Naive thymus-derived CD4-positive, alpha-beta T cell (primary cell): ENCODE measurements at places on chromosomes 16 and 17. TPM values are rescaled to one million over a fixed set of nuclear protein-coding genes. Genes with fewer than 3 reads are reported as not detected.

CA5A gene
- not detected for polyA plus RNA-seq

DNA sequence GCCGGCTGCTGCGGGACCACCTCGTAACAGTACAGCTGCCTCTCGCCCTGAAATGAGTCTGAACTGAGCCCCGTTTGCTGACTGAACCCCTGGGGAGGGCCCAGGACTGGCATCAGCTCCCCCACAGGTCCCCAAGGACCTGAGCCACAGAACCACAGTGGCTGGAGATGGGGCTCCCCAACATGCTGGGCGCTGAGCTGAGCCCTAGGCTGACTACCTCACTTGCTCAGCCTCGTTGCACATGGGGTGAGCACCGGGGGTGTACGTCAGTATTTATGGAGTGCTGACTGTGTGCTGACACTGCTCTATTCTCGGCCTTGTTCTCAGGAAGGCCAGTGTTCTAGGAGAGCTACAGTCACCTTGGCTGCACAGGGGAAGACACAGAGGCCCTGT, 6.6 kb upstream of the VASN start:
- no peak for DNase-seq

- DNase-seq, result no peak
These were observed 459.1 kb downstream of the GRIN2A start for GRCh38 chr16:9723136-9723535.

MVP gene
- 118 TPM for polyA plus RNA-seq

DNA sequence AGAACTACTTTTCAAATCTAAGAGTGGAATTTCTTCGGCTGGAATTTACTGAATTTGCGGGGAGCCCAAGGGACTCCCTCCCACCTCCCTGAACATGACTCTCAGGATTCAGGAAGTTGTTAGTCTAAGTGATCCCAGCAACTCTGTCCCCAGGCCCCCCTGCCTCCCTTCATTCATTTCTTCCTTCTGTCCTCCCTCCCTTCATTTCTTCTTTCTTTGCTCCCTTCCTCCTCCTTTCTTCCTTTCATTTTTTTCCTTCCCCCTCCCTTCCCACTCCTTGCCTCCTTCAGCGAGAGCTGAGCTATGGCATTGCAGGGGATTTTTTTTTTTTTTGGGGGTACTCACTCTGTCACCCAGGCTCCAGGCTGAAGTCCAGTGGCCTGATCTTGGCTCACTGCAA, 10.9 kb upstream of the JUP start:
- DNase-seq, result no peak

PNMT gene
- polyA plus RNA-seq, result 0.36 TPM

GRCh38 chr17:1058423-1059130, 61.6 kb downstream of the TIMM22 start:
- no peak for DNase-seq

DNA sequence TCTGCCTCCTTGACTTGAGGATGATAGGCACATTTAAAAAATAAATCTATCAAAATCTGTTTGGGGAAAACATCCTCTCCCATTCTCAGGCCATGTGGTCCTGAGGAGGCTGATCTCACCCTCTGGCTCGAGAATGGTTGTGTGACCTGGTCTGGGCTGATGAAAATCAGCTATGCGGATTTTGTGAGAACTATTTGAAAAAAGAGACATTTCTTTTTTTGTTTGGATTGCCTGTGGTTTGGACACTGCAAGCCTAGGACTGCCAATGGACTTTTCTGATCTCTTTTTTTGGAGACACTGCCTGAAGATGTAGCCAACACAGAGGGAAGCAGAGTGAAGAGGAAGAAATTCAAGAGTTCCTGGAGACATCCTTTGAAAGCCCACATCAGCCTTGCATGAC, 145.9 kb downstream of the HS3ST3B1 start:
- DNase-seq, result no peak

DNA sequence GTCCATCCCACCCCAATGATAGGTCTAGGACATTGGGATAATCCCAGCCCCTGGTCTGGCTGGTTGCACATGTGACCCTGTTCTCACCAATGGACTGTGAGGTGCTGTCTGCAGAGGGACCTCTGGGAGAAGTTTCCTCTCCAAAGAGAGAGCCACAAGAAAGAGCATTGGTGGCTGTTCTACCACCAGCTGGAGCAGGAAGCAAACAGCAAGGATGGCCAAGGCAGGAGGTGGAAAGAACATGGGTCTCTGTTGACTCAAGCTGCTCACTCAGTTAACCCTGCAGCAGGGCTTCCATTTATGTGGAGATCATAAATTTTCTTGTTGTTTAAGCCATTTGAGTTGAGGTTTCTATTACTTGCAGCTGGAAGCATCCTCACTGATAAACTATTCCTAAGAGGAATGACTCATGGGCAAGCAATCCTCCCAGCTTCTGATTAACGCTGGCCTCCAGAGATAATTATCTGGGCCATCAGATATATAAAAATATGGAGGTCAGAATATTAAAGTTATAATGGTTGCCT, 52.6 kb downstream of the CYB5B start:
- no peak for DNase-seq

DNA sequence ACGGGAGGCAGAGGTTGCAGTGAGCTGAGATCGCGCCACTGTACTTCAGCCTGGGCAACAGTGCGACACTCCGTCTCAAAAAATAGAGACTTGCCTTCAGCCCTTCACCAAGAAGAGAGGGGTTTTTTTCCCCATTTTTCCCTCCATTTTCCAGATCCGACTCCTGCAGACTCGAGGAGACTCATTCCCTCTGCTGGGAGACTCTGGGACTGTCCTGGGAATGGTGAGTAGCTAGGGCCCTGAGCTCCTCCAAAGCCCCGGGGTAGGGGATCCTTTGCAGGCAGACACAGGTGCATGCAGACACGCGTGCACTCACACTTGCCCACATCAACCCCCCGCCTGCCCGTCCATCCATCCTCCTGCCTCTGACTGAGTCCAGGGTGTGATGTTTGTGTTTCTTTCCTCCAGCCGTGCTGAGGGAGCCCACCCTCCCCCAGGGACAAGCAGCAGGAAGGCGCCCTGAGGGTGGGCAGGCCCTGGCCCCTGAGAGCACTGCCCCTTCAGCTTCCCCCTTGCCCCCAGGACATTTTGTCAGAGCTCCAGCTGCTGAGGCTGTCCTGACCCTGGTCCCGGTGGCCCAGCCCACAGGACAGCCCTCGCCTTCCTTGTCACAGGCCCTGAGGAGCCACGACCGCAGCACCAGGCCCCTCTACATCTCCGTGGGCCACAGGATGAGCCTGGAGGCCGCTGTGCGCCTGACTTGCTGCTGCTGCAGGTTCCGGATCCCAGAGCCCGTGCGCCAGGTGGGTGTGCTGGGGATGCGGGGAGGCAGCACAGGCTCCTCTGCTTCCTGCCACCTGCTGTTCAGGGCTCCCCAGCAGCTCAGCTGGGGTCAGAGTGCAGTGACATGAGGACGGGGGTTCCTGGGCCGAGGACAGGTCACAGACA, 10.2 kb downstream of the ENDOV start:
- DNase-seq, result no peak

GRCh38 chr17:70989280-70989679, 819.9 kb downstream of the KCNJ2 start:
- DNase-seq, result no peak

DNA sequence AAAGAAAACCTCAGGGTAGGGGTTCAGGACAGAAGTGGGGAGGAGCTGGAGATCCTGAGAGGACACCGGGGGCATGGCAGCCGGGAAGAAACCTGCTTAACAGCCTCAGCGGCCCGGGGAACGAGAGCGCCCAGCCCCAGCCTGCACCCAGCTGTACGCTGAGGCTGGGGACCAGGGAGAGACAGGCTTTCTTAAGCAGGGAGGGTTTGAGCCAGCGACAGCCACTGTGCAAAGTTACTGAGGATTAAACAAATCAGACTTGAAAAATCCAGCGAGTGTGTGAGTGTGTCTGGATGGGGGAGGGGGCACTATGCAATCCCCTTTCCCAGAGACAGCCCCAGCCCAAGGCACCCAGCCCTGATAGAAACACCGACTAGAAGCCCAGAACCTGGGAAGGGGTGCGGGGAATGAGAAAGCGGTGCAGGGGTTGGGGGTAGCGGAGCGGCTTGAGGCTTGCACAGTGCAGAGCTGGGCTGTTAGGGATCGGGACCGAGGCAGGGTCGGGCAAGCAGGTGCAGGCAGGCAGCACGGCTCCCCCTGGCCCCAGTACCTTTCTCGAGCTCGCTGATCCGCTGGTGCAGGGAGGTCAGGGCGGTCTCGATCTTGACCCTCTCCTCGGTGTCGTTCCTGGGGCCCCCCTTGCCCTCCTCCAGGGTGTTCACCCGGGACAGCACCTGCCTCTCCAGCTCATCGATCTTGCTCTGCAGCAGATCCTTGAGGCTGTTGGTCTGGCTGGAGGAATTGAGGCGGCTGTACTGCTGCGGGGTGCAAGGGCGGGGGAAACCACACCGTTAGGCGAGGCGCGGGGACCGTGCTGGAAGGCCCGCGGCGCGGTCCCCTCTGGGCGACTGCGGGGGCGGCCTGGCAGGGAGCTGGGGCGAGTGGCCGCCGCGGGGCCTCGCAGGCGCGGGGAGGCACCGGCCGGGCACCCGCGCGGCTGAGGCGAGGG, 1.2 kb downstream of the NPTX1 start:
- peak; percentile 26 for DNase-seq

GRCh38 chr17:31597646-31598398, 206.3 kb downstream of the RAB11FIP4 start:
- no peak for DNase-seq

- DNase-seq, result no peak
These were observed 14.7 kb downstream of the RARA start for GRCh38 chr17:40323391-40324381.

- no peak for DNase-seq
These were observed 57.0 kb upstream of the INTS2 start for GRCh38 chr17:61984821-61985220.

DNA sequence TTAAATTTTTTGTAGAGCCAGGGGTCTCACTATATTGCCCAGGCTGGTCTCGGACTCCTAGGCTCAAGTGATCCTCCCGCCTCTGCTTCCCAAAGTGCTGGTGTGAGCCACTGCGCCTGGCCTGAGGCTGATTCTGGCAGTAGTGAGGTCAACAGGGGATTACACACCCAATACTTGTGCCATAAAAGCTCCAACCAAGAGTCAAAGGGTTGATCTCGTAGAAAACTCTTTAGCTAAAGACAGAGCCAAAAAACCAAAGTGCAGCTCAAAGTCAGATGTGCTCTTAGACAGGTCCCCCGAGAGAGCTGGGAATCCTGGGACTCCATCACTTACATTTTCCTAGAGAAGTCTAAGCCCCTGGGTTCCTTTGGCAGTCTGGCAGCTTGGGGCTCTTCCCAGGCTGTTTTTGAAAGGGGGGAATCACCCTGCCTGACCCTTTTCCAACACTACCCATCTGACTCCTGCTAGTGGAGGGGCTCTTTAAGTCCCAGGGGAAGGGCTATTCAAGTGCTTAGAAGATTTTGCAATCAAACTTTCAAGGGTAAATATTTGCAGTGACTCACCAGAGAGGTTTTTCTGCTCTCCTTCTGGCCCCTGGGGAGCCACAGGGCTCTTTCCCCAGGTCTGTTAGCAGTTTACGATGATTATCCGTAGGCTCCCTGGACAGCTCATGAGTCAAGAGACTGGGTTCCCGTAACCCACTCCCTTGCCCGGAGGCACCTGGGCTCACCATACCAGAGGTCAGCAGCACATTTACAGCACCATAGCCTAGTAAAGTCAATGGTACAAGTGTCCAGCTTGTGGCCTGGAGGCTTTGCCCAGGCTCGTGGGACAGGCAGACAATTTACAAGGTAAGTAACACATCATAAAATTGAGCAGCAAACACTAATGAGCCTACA, 408.7 kb downstream of the SLC39A11 start:
- no peak for DNase-seq

DNA sequence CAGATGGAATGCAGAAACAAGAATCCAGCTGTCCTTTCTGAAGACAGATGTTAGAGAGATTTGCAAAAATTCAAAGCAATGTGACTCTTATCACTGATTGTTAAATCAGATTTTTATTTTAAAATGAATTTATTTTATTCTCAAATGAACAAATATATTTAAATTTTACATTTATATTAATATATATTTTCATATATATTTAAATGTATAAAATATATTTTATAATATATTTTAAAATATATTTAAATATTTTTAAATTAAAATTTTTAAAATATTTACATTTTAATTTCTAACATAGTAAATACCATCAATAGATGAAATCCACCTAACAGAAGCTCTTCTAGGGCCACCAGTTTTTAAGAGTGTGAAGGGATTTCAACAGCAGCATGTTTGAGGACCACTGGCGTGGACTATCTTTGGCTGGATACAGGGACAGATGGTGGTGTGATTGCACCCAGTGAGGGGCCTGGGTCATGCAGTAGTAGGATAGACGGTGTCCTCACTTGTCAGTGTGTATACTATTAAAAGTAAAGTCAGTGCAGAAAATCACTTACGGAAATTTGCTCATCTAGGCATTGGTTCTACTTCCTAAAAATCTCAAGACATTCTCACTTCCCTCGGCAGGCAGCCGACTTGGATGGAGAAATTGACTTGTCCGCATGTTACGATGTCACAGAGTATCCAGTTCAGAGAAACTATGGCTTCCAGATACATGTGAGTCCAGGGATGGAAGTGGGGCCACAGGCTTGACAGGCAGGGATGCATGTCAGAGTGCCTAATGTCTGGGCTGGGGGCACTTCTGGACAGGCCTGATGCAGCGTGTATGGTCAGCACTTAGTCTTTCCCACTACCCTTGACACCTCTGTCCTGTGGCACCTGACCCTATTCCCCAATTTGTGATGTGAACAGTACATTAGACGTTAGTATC, 56.3 kb downstream of the PLD6 start:
- no peak for DNase-seq

- DNase-seq, result no peak
These were observed 95.6 kb downstream of the GRIN2A start for GRCh38 chr16:10086620-10087019.

DNA sequence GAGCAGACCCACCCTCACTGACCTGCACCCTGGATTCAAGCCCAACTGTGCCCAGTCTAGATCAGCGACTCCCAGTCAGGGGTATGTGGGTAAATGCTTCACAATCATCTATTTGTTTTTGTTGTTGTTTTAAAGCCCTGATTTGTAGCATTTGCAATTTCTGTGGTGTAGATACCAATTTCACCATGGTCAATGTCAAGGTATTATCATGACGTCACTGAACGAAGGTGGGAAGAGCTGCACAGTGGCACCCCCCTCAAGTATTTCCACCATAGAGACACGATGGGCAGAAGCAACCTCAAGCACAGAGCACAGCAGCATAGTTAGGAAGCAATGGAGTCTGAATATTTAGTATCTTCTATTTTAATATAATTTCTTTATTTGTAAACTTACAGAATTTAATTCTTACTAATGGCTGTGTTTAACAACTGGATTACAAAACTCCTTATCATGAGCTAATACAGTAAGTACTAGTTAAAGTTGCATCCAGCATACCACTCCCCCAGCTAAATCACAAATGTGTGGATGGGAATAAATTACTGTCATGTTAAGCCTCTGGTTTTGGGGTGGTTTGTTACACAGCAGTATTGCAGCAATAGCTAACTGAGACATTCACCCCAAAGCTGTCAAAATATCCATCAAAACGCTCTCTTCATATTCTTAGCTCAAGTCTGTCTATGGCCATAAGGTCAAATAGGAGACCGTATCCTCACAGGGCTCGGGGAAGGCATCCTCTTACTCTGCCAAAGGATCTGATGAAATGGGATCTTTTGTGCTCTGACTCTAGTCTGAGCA, 25.5 kb downstream of the ORC6 start:
- no peak for DNase-seq

GRCh38 chr16:58236831-58237230, 38.9 kb upstream of the CSNK2A2 start:
- DNase-seq, result no peak

EME1 gene
- polyA plus RNA-seq, result not detected

GRCh38 chr17:74698069-74698468, 14.7 kb downstream of the CD300LF start:
- no peak for DNase-seq

- no peak for DNase-seq
These were observed 1.5 kb upstream of the PSMD3 start for GRCh38 chr17:39979016-39979670.
